Small intestine (tissue), 16 donors: ENCODE measurements at places on chromosomes 12 and 14. TPM values are rescaled to one million over a fixed set of nuclear protein-coding genes. Genes with fewer than 3 reads are reported as not detected.

DNA sequence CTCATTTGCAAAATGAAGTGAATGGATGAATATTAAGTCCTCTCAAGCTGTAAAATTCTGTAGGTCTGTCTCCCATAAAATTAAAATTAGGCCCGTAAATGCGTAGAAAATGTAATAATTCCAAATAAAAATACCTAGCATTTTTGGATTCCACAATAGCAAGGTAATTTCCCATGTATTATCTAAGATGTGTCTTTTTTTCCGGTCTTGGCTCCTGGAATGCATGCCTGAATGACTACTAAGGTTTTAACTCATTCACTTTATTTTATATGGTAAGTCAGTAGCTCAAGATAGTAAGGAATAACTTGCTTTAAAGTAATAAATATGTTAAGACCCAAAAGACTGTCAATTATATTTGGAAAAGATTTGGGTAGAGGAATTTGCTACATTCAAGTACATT, 11.1 kb downstream of the TXNRD1 start:
- no peaks in the 10 kb centered on the region for H3K4me1 ChIP-seq
- H3K27ac ChIP-seq, result no peak overlapping the region
- no peaks in the 10 kb centered on the region for H3K27me3 ChIP-seq
- no peak overlapping the region for H3K4me3 ChIP-seq
- DNase-seq, result no peak
- H3K36me3 ChIP-seq, result no peaks in the 10 kb centered on the region

GRCh38 chr12:124150168-124150567, 144.7 kb upstream of the RFLNA start:
- H3K36me3 ChIP-seq, result no peaks in the 10 kb centered on the region
- DNase-seq, result no peak
- no peaks in the 10 kb centered on the region for H3K27me3 ChIP-seq

DNA sequence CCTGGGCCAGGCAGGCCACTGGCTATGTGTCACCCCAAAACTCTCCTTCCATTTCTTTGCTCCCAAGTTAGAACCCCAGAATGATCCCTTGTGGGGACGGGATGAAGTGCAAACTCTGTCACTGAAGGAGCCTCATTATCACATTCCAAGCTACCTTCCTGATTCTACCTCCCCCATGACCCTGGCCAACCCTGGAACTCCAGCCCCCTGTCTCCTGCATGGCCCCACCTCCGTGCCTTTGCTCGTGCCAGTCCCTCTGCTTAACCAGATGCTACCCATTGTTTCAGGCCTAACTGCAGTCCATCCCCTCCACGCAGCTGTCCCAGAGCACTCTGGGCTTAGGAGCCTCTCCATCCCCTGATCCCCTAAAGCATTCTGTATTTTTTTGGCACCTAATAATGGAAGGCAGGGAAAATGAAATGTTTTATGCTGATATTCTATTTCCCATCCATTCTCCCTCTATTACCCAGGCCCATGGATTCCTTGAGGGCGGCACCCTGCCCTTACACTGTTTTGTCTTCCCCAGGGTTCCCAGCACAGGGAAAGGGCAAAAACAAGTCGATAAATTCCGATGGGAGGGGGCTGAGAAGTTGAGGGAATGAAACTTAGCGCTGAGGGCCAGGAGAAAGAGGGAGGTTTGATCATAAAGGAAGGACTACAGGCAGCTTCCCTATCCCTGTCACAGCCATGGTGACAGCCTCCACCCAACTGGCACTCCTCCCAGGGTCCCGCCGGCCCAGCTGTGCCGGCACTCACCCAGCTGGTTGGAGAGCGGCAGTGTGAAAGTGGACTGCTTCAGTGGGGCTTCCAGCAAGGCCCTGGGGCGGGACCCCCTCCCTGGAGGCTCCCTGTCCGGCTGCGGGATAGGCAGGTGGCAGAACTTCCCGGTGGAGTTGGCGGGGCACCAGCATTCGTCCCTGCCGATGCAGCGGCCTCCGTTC, 58.1 kb downstream of the ISCA2 start:
- no peaks in the 10 kb centered on the region for H3K4me1 ChIP-seq
- no peak overlapping the region for H3K4me3 ChIP-seq
- H3K36me3 ChIP-seq, result no peaks in the 10 kb centered on the region
- no peak for DNase-seq
- no peaks in the 10 kb centered on the region for H3K27me3 ChIP-seq

DNA sequence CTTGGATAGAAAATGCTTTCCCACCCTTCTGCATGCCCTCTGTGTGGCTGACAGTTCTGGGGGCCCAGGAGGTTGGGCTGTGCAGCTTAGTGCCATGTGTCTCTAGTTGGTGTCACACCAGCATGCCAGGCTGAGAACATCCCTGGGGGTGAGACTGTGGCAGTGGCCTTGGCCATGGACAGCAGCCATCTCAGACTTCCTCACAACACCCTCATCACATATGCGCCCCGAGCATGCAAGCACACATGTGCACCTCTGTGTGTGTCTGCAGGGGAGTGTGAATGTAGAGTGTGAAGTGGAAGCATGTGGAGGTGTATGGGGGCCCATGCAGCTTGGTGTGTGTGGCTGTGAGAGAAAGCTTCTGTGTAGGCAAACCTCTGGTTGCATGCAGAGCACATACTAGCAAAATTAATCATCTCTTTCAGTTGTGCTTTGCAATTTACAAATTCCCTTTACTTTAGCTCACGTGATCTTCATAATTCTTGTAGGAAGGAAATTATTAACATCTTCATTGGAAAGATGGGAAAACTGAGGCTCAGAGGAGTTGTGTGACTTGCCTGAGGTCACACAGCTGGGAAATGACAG, 8.4 kb downstream of the ASIC1 start:
- no peak for DNase-seq
- peaks cover 2% of the 10 kb centered on the region for H3K4me1 ChIP-seq
- H3K27me3 ChIP-seq, result peaks cover 7% of the 10 kb centered on the region
- H3K27ac ChIP-seq, result no peak overlapping the region

DNA sequence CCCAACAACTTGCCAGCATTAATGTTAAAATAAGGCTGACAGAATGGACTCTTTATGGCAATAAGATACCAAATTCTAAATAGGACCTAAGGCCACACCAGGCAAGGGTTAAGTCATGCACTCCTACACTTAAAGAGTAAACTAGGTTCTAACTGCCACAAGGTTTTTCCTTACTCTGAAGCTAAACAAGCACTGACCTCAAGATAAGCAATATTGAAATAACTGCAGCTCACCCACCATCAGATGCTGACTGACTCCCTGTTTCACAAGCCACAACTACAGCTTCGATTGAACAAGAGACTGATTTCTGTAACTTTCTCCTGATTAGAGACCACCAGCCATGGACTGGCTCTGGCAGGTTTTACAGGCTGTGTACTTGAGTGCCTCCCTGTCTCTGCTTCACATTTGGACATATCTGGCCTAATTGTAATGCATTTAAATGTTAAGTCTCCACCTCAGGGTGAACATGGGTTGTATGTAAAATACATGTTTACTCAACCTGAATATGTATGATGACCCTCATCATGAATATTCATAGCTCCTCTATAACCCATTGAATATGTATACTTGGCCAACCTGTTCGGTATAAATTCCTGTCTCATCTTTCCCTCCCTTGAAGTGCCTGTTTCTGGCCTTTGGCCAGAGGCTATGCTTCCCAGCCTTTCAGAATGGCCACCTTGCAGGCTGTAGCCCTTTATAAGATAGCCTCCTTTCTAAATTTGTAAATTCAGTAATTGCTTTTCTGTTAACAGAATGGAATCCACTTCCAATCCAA, 70.5 kb upstream of the DAAM1 start:
- no peaks in the 10 kb centered on the region for H3K36me3 ChIP-seq
- no peaks in the 10 kb centered on the region for H3K4me1 ChIP-seq
- no peak overlapping the region for H3K4me3 ChIP-seq
- DNase-seq, result no peak

PPP1R1A gene
- 6.5 TPM for polyA plus RNA-seq
